PC-3 (cell line): ENCODE measurements at places on chromosomes 6 and 20. TPM values are rescaled to one million over a fixed set of nuclear protein-coding genes. Genes with fewer than 3 reads are reported as not detected.
A peak's percentile ranks its signal among the peaks of the same experiment; 100 is the strongest.

ATP6V1G2 gene
- 1.1 and 1.2 TPM in 2 replicates for total RNA-seq

DNA sequence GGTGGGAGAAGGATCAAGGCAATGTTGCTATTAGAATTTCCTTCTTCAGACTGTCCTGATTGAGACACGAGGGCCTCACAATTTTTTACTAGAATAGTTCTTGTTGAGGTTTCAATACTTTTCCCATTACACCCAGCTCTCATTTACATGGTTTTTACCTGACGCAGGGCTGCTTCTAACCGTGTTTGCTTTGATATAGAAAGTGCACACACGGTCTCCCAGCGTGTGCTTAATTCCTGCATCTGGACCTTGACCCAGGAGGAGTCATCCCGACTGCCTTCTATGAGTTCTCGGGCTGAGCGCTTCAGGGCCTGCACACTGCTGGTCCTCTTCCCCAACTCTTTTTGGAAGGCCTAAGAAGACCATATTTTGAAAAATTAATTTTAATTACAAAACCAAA lies 160.2 kb downstream of the DST start:
- DNase-seq: no peak

VIP gene
- total RNA-seq: not detected in 2 replicates

- DNase-seq: peak; percentile 65
Measured at GRCh38 chr6:85449818-85450759, at the start of gene NT5E. Gene NT5E (plus strand): TSS chr6:85450083. CDS start chr6:85450140, 57 bp downstream.

DNA sequence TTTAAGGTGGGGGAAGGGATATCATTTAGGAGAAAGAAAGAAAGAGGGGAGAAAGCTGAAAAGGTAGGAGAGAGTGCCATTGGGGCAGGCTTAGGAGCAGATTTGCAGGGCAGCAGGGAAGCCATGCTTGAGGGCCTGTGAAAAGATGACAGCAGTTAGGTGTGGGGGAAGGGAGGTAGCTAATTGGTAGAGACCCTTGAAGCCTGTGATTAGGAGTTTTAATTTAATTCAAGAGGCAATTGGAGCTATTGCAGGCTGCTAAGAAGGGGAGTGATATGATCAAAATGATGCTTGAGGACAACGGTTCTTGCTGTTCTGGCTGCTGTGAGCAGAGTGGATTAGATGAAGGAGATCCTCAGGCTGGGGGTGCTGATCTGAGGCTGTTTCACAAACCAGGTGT lies 24.5 kb upstream of the SEC63 start:
- no peak for DNase-seq

MUCL3 gene
- total RNA-seq: 0.04 TPM in 1 of 2 replicates, not detected in the other

- no peak for DNase-seq
Measured at GRCh38 chr6:40930045-40930444, 109.0 kb downstream of the UNC5CL start.

DNA sequence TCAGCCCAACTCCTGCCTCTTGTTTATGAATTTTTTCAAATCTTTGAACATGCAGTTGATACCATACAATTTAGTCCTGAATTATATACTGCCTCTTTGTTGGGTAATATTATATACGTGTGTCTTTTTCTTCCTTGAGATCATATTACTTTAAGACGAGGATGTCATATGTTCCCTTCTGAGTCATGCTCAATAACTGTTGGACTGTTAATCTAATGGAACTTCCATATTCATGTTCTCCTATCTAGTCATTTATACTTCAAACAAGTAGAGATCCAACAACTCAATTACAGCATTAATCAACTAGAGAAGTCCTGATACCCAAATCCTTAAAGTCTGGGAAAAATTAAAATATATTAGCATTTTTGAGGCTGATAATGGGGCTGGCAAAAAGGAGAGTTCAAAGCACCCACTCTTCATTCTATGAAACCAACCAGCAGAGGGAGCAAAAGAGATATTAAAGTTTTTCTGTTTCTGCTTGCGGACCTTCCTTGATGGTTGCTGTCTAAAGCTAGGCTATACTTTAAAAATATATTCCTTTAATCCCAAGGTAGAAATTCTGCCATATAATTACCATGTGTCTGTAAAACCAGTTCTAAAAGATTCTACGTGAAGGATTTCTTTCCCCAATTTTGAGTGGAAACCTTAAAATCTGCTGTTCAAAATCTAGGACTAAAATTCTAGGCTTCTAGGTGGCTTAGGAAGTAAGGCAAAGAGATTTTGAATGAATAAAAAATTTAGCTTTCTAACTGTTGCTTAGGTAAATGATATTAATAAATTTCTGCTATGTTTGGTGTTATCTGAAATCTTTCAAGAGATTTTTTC lies 498.9 kb downstream of the BCKDHB start:
- peak; percentile 58 for DNase-seq

- DNase-seq: no peak
Measured at GRCh38 chr6:18507018-18507415, 119.9 kb downstream of the RNF144B start.

- no peak for DNase-seq
Measured at GRCh38 chr6:36025260-36025931, 955 bp upstream of the SLC26A8 start.

C6orf52 gene
- 0.80 TPM in 1 of 2 replicates, not detected in the other for total RNA-seq

DNA sequence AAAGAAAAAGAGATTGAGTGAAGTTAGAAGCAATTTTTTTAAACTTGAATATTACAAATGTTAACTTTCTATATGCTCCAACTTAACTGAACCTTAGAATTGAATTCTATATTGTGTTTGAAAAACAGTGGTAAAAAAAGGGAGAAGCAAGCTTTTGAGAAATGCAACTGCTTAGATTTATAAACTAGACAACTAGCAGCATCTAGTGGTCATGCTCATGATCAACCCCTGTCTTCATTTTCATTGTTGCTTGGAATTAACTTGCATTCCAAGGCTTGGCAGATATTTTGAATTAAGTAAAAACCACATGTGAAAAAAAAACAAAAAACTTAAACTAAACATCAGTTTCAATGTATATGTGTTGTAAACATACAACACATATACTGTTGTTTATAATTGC lies 113.1 kb downstream of the C6orf58 start:
- DNase-seq: peak; percentile 40

GRCh38 chr6:40512340-40512739 lies 74.8 kb downstream of the LRFN2 start:
- no peak for DNase-seq

GRCh38 chr6:166754218-166755030 lies 127.4 kb upstream of the RPS6KA2 start:
- DNase-seq: no peak

ZNF311 gene
- 0.04 and 0.40 TPM in 2 replicates for total RNA-seq

DNA sequence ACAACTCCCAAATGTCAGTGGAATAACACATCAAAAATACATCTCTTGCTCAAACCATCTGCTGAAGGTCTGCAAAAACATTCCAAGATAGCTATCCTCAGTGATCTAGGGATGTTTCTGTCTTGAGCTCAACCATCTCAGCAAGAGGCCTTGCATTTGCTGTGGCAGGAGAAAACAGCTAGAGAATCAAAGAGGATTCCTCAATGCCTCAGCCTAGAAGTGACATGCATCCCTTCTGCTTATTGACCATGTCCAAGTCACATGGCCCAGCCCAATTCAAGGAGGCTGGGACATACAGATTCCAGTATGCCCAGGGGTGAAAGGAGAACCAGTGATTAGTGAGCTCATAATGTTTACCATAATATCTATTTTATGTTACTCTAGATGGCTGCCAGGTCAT lies 269.5 kb downstream of the PLCB1 start:
- no peak for DNase-seq

DNA sequence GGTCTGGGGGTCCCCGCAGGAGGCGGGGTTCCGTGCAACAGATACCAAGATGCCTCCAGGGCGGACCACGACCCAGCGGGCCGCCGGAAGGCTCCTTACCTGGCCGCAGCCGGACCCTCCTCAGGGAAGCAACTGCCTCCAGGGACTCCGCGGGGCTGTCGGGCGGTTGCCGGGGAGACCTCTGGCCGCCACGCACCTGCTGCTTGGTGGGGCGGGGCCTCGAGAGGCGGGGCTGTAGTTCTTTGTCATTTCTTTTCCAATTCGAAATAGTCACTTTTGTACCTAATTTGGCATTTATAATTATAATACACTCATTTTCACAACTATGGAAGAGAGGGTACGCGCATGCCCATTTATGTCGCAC lies 647 bp downstream of the AK9 start:
- DNase-seq: peak; percentile 18

GRCh38 chr20:43492101-43492500 lies 15.4 kb upstream of the L3MBTL1 start:
- DNase-seq: peak; percentile 65

DNA sequence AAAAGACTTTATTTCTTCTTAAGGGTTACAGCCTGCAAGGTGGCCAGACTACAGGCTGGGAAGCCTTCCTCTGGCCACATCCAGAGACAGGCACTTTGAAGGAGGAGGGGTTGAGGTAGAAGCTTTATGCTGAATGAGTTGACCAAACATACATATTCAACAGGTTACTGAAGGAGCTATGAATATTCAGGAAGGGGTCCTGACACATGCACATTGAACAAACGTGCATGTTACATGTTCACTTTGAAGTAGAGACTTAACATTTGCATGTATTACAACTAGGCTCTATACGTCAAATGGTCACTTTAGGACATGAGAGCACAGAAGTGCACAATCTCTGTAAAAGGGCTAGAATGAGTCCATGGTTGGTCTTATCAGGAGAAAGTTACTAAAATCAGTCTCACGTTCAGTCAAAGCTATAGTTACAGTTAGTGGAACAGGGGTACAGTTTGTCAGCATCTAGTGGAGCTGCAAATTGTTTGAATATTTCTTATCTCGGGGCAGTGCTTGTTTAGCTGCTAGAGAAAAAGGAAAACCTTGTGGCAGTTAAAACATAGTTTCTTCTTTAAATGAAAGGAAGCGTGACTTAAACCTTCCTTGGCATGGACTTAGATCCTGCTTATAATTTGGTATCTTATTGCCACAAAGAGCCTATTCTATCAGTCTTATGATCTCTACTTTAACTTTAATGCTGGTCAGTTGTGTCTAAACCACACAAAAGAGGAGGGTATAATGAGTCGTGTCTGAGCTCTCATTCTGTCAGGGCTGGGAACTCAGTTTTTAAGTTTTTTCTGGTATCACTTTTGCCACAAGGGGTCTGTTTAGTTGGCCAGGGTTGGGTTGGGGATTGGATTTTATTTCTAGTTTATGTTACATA lies 4.6 kb upstream of the ZSCAN9 start:
- peak; percentile 33 for DNase-seq

LCA5 gene
- total RNA-seq: 0.73 and 0.86 TPM in 2 replicates

PTK6 gene
- 11.1 and 15.1 TPM in 2 replicates for total RNA-seq

DEFB132 gene
- total RNA-seq: not detected in 2 replicates

- no peak for DNase-seq
Measured at GRCh38 chr20:33566781-33567603, 77.1 kb downstream of the CBFA2T2 start.

GRCh38 chr6:137701942-137702341 lies 165.1 kb upstream of the TNFAIP3 start:
- DNase-seq: no peak

FAXC gene
- 3.9 and 5.4 TPM in 2 replicates for total RNA-seq

CRISP2 gene
- not detected in 2 replicates for total RNA-seq

SFT2D1 gene
- total RNA-seq: 28.0 and 32.1 TPM in 2 replicates

DNA sequence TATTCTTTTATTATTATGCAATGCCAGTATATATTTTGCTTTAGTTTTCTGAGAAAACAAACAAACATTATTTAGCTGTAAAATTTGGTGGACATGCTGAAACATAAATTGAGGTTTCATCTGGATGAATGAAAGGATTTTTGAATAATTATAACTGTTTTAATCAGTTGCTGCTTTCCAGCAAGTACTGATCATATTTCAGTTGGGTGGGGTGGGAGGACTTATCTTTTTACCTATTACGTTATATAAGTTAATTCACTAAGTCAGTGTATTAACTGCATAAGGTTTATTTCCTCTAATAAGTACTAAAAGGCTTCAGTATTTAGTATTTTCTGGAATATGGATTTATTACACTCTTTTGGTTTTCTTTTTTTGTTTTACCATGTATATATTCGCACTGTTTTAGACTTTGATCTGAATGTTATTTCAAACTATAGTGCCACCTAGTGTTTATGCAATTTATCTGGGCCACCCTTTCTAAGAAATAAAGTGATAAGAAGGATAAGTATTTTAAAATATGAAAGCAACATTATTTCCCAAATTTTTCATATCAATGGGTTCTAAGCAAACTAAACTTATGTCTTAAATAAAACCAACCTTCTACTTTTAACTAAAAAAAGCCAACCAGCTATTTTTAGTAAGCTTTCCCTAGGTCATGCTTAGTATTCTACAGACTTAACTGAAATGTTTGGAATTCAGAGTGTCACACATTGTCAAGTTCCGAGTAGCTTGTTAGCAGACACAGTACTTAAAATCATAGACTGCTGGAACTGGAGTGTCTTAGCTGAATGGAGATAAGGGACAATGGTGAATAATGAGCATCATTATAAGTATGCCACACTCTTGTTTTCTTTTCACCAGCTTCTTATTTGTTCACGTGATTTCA lies 105.4 kb upstream of the MCHR2 start:
- peak; percentile 59 for DNase-seq

- DNase-seq: no peak
Measured at GRCh38 chr20:43917380-43917779, 2.7 kb downstream of the TOX2 start.

- no peak for DNase-seq
Measured at GRCh38 chr20:59391975-59392374, 91.6 kb downstream of the EDN3 start.

GRCh38 chr20:22684072-22684762 lies 99.8 kb upstream of the FOXA2 start:
- peak; percentile 90 for DNase-seq

DNA sequence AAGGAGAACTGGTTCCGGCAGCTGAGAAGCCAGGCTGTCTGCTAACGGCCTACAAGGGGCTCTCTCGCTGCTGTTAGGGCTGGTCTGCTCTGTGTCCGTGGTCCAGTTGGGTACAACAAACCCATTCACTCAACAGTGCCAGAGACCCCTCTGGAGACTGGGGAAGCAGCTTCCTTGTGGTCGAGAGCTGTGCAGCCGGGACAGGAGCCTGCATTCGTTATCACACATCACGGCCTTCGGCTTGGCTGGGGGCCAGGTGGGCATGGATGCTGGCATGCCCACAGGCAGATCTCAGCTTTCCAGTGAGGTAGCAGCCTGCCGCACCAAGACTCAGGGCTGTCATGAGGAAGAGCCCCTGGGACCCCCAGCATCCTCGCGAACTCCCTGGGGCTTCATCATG lies 124.7 kb downstream of the PREX1 start:
- no peak for DNase-seq

- no peak for DNase-seq
Measured at GRCh38 chr20:4942331-4942730, 59.0 kb downstream of the SLC23A2 start.

GABRR2 gene
- total RNA-seq: 0.23 and 0.36 TPM in 2 replicates
